ENCODE measurements at places on chromosomes 3 and 15.

DNA sequence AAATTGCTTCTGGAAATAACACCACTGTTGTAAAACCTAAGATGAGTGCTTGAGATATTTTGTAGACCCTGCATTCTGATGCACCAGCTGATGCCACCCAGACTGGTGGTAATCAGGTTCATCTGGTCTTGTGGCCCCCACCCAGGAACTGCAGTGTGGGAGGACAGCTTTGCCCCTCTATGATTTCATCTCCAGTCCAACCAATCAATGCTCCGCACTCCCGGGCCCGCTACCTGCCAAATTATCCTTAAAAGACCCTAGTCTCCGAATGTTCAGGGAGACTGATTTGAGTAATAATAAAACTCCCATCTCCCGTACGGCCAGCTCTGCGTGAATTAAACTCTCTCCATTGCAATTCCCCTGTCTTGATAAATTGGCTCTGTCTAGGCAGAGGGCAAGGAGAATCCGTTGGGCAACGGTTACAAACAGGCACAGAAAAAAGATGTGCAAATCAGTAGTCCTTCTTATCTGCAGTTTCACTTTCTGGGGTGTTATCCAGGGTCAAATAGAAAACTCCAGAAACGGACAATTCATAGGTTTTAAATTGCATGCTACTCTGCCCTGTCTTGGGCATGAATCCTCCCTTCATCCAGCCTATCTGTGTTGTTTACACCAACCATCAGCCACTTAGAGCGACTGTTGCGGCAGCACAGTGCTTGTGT is 29.2 kb upstream of the TRPM1 start:
- DNase-seq = no peak

DNA sequence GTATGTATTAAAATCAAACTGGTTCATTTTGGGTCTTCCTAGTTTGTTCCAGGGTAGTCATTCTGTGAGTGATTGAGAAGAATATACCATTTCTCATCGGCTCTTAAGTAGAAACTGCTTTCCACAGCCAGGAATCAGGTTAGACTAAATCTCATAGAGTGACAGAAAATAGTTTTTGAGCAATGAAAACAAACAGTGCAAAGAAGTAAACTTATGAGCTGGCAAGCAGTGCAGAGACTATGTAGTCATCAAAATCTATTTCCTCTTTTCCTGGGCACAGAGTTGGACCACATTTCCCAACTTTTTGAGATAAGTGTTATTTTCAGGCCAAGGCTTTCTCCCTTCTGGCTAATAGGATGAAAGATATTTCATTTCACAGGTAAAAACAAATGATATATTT is 66.5 kb downstream of the UBE3A start:
- DNase-seq = no peak

DNA sequence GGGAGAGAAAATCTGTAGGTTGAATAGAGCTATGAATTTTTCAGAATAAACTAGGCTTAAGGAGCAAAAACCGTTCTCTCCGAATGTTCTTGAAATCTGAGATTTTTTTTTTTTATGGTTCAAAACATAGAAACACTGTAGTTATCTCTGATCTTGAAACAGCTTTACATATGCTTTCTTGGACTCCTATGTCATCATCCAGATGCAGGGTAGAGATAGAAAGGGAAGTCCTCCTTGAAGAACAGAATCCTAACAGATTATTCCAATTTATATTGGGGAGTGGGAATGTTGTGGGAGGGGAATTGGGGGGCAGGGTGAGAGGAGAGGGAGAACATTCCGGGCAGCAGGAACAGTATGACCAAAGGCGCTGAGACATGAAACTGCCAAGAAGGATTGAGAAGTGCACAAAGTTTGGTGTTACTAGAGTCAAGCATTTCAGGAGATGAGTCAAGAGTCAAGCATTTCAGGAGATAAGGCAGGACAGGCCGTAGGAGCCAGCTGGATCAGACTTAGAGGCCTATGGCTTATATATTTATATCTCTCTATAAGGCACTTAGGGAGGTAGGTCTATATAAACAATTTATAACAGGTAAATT is 21.9 kb upstream of the ST3GAL6 start:
- DNase-seq = no peak

DNA sequence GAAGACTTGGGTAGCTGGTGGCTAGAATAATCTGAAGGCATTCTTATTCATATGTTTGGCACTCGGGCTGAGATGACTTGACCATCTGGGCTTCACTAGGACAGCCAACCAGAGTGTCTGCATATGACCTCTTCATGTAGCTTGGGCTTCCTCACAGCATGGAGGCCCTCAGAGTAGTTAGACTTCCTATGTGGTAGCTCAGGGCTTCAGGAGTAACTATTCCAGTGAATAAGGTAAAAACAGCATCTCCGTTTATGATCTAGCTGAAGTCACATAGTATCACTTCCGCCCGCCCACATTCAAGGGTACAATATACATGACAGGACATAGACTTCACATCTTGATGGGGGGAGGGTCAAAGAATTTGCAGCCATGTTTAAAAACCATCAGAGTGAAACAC is 18.9 kb upstream of the CMTM8 start:
- no peak for DNase-seq

DNA sequence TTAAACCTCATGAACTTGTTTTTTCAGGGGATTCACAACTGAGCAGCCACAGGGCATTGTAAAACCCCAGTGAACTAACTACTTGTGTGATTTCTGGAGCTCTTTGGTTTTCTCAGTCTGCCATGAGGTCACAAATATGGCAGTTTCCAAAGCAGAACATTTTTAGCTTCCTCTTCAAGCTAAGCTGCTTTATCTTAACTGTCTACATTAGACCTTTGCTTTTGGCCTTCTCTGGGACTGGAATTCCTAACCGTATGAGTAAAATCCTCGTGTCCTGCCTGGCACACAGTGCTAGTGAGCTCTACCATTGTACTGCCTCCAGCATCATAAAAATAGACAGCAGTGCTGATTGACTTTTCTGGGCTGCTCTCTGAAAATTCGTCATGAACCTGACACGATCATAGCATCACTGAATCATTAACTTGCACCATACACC is 22.1 kb downstream of the CDIN1 start:
- DNase-seq = no peak

DNA sequence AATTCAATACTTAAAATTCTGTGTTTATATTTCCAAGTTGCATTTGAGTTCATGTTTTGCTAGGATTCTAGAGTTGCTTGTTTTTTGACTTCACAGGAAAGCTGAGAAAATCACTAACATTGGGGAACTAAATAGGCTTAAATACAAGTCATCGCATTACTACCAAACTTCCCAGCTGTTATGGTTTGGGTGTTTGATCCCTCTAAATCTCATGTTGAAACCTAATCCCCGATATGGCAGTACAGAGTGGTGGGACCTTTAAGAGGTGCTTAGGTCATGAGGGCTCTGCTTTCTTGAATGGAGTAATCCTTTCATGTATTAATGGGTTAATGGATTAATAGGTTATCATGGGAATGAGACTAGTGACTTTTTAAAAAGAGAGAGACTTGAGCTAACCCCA is 77.2 kb upstream of the ARPP21 start:
- no peak for DNase-seq

- DNase-seq = no peak
These were observed 38.5 kb downstream of the HPS3 start for GRCh38 chr3:149167898-149168297.

DNA sequence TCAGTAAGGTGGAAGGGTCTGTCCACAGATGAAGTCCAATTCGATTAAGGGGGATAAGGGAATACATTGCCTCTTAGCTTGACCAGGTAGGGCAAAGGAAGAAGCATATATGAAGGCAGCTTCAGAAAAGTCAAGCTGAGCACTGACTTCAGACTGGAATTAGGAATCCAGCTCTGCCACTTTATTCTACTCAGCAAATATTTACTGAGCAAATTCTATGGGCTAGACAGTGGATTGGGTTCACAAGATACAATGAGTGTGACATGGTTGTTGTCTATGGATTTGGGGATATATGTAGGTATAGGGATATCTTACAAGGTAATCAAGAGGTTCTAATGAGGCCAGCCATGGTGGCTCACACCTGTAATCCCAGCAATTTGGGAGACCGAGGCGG is 526 bp downstream of the ADIPOQ start:
- no peak for DNase-seq

- DNase-seq = no peak
These were observed 197.2 kb upstream of the VEPH1 start for GRCh38 chr3:157700405-157700804.

Data from GM12892 (cell line).